ENCODE measurements at places on chromosomes 6 and 20.

DNA sequence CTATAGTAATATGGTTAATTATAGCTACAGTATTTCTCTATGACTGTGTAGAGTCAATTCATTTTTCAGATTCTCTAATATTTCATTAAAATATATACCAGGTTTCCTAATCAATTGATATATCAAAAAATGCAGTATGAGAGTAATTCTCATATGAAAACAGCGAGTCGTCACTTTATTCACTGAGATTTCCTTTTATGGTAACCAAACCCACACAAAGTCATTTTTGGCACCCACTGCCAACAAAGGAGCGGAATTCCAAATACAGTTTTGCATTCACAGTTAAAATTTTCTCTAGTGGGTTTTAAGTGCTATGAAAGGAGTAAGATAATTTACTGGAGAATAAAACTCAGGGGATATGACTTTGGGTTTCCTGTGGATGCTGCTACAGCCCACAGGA, 163.8 kb downstream of the HIVEP2 start:
- no peak for DNase-seq

GRCh38 chr6:41427642-41428335, 92.4 kb downstream of the NCR2 start:
- DNase-seq: no peak

DNA sequence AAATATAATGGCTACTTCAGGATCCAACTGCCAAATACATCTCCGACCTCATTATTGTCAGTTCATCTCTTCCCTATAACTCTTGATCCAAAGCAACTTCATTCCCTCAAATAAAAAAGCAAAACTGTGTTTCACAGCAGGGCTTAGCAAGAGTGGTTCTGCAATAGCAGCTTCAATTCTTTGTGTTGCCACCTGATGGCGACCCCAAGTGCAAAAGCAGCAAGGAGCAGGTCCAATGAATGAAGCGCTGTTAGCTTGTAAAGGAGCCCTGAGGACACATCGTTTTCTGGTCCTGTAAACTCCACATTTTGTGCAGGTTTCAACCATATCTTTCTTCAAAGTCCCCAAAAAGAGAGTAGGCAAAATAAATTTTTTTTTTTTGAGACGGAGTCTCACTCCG, 19.6 kb downstream of the RTN4IP1 start:
- no peak for DNase-seq

GRCh38 chr6:28940294-28940857, 16.6 kb upstream of the TRIM27 start:
- peak; percentile 36 for DNase-seq

DNA sequence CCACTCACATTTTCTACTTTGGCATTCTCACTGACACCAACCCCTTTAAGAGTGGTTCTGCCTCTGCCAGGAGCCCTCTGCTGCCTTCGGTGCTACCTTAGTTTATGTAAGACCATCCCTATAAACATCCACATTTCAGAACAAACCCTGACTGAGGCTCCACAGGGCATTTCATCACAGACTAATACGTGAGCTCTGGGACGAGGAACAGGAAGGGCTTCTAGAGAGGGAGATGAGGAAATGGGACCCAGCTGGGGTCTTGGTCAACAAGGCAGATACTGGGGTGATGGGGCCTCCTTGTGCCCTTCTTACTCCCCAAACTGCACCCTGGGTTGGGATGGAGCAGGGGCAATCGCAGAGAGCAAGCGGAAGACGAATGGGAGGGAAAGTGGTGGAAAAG, 86.5 kb upstream of the FYN start:
- no peak for DNase-seq
